ENCODE measurements at places on chromosomes 16 and 17.
A peak's percentile ranks its signal among the peaks of the same experiment; 100 is the strongest.

GRCh38 chr17:40482722-40483121 lies 18.7 kb downstream of the TNS4 start:
- no peak for DNase-seq

DNA sequence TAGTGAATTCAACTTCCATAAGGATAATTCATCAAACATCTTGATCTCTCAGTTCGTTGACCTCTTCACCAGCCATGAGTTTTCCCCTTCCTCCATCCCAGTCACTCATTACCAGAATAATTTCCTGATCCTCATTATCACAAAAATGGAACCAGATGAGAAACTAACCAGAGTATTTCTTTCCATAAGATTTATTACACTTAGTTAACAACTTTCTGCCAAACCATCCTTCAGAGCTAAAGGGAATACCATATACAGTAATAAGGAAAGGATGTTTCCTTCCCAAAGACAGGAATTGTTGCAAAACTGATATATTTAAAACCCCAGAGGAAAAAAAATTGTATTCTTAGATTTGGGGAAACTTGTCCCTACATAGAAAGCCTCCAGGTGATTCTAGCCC lies 8.6 kb downstream of the KRTAP29-1 start:
- DNase-seq = no peak

- no peak for DNase-seq
Measured at GRCh38 chr16:3087243-3088235, 11.6 kb downstream of the ZSCAN10 start.

- DNase-seq = no peak
Measured at GRCh38 chr16:4612977-4613635, 1.6 kb downstream of the UBALD1 start.

GRCh38 chr17:78019367-78019975 lies 61.0 kb downstream of the TNRC6C start:
- no peak for DNase-seq

- DNase-seq = no peak
Measured at GRCh38 chr17:58530655-58531054, 16.2 kb upstream of the MTMR4 start.

DNA sequence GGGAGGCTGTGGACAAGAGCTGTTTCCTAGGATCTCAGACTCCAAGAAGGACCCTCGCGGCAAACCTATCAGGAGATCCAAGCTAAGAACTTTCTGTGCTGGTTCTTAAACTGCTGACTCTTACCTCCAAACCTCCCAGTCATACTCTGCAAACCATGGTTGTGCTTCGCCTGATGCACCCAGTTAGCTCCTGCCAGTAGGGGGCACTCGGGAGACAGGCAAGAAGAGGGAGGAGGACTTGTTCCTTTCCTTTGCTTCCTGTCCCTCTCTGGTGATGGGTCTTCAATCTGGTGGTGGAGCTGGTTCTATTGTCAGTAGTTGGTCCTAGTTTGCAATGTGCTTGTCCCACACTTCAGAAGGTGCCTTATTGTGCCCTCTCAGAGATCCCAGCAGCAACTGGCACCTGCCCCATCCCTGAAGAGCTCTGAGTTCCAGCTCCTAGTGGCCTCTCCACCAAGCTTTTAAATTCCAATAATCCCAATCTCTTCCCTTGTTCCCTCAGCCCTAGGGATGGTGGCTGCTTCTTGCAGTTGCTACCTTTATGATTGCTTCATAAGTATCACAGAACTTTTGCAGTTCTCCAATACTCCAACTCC lies 113.5 kb upstream of the RPL38 start:
- no peak for DNase-seq

DNA sequence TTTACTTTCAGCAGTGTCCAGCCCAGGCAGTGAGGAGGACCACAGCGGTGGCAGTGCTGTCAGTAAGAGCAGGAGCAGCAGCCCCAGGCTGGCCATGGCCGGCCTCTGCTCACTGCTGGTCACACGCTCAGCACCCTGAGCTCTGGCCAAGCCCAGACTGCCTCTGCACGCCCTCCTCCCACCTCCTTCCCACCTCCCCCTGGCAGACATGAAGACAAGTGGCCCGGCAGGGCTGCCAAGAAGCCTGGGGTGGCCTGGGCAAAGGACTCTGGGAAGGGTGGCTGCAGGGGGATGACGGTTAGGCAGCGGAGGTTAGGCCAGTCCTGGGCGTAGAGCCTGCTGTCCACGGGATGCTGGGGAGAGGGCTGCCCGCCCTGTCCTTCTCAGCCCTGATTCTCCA lies at the start of gene C16orf89:
TSS of gene C16orf89 (minus strand) at position 144 of the 400 bp plus-strand sequence. CDS start at position 96, 48 bp downstream.
- no peak for DNase-seq

- no peak for DNase-seq
Measured at GRCh38 chr17:72034000-72034399, 86.8 kb upstream of the SOX9 start.

DNA sequence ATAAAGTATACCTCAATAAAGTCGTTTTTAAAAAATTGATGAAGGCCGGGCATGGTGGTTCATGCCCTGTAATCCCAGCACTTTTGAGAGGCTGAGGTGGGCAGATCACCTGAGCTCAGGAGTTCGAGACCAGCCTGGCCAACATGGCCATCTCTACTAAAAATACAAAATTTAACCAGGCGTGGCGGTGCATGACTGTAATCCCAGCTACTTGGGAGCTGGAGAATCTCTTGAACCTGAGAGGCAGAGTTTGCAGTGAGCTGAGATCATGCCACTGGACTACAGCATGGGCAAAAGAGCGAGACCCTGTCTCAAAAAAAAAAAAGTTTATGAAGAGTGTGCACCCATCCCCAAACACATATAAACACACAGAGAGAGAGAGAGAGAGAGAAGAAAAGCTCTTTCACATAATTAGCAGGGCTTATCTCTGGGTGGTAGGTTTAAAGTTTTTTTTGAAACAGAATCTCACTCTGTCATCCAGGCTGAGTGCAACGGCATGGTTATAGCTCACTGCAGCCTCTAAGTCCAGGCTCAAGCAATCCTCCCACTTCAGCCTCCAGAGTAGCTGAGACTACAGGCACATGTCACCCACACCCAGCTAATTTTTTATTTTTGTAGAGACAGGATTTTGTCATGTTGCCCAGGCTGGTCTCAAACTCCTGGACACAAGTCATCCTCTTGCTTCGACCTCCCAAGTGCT lies 3.0 kb downstream of the SREBF1 start:
- DNase-seq = no peak

DNA sequence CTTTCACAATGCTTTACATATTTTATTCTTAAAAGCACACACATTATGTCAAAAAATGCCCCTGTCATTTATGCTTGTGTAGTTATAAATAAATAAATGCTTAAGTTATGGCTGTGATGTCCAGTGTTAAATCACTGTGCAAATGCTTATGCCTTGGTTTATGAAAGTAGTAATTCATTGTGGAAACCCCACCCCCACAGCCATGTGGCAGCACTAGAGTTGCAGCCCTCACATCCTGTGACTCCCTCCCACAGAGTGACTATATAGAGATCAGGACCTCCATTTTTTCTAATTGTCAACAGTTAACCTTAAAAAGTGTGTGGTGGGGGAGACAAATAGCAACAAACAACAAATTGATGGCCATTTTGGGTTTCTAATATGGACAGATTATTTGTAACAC lies 2.4 kb downstream of the SKAP1 start:
- peak; percentile 39 for DNase-seq

- DNase-seq = no peak
Measured at GRCh38 chr17:82076018-82076784, 10.6 kb upstream of the DUS1L start.

DNA sequence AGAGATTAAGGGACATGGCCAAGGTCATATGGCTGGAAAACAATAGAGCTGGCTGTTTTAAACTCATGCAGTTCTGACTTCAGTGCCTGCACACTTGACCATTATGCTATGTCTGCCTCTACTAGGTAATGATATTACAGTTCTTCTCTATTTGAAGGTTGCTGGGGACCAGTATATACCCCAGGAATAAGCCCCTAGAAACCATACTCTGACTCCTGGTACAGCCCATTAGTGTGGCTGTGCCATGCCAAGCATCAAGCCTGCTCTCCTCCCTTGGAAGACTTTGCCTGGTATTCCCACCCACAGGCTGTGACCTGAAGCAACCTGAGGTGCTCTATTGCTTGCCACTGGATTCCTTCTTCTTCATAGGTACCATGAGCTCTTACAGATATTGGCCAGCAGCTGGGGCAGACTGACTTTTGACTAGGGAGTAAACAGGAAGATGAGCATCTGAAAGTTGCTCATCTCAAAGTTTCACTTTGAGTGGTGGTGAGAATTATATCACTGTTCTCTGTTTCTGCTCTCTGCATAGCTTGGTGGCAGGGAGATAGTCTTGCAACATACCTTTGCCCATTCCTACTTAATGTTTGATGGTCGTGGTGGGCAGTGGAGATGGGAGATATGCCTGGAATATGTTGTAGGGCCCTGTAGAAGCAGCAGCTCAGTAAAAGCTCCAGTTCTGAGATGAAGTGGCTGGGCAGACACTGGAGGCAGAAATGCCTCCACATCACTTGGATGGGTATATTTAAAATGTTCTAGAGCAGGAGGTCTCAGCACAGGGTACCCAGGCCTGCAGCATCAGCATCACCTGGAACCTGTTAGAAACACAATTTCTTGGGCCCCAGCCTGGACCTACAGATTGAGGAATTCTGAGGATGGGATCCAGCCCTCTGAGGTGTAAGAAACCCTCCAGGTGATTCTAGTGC lies 274.7 kb downstream of the HS3ST4 start:
- no peak for DNase-seq

GRCh38 chr17:41734139-41734948 lies at the start of gene HAP1:
TSS of gene HAP1 (minus strand) at chr17:41734643. CDS start at chr17:41734634, 9 bp downstream.
- DNase-seq = no peak

DNA sequence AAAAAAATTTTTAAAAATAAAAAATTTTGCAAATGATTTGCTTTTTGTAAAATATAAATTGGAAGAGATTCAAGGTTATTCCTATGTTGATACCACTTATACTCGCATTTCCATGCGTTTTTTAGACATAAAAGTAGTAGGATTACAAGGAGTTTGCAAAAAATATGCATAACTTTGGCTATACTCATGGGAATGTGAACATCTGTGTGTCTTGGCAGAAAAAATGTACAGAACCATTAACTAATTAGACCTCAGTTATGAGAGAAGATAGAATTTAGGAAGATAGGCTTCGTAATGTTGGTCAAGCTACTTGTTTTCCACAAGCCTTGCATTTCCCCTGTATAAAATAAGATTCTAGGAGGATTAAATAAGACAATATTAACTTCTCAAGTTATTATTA lies 61.1 kb upstream of the VPS4A start:
- DNase-seq = no peak

DNA sequence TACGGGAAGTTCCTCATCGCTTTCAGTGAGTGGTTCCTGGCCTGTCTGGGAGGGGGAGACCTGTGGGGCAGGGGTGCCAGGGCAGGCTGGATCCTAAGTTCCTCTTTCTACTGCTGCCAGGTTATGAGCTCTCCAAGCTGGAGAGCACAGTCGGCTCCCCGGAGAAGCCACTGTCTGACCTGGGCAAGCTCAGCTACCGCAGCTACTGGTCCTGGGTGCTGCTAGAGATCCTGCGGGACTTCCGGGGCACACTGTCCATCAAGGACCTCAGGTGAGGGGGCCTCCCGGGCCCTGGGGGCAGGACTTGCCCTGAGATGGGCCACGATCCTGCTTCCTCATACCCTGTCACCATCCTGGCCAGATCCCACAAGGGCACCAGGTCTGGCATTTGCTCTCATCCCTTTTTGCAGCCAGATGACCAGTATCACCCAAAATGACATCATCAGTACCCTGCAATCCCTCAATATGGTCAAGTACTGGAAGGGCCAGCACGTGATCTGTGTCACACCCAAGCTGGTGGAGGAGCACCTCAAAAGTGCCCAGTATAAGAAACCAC lies 5.1 kb downstream of the PRSS8 start:
- DNase-seq = no peak

DNA sequence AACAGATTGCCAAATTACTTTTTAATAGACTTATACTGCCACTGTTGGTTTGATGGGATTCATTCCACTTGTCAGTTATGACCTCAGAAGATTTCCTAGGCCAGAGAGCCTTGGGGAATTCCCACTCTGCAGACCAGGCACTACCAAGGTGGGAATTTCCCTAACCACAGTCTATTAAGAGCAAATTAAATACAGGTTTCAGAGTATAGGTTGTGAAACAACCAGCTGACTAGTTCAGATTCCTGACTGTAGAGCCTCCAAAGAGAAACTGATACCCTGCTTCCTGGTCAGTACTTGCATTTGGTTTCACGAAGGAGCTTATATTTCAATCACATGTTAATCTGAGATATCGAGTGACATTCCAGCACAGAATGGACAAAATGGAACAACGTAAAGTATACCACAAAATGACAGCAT lies 186.5 kb downstream of the STX8 start:
- DNase-seq = no peak

- DNase-seq = no peak
Measured at GRCh38 chr16:11271610-11272009, 1.8 kb downstream of the PRM3 start.

DNA sequence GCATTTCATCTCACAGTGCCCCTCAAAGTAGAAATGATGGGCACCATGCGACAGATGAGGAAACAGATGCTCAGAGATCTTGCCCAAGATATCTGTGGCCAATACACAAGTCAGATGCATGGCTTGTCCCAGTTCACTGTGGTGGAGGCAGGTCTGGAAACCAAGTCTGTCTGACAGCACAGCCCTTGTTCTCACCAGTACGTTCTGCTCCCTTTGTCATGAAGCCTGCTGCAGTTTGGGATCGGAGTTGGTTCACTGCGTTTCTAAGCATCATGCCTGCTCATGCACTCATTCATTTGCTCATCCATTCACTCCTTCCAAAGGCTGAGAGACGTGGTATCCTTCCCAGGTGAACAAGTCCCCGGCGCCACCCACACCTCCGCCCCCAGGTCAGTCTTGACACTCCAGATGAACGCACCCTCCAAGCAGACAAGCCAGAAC lies 27.2 kb upstream of the MEAK7 start:
- DNase-seq = no peak

DNA sequence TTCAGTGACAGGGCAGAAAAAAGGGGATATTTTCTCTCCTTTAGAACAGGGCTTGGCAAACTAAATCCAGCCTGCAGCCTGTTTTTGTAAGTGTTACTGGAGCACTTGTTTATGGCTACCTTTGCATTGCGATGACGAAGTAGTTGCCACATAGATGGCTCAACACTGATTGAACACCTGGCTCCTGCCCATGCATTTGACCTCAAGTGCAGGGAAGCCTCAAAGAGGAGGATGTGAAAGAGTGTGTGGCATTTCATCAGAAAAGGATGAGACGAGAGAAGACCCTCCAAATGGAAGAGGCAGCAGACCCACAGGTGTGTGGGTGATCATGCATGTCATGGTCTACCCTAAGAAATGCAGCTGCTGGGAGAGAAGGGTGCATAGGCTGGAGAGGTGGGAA lies 32.7 kb upstream of the IRX5 start:
- DNase-seq = no peak

DNA sequence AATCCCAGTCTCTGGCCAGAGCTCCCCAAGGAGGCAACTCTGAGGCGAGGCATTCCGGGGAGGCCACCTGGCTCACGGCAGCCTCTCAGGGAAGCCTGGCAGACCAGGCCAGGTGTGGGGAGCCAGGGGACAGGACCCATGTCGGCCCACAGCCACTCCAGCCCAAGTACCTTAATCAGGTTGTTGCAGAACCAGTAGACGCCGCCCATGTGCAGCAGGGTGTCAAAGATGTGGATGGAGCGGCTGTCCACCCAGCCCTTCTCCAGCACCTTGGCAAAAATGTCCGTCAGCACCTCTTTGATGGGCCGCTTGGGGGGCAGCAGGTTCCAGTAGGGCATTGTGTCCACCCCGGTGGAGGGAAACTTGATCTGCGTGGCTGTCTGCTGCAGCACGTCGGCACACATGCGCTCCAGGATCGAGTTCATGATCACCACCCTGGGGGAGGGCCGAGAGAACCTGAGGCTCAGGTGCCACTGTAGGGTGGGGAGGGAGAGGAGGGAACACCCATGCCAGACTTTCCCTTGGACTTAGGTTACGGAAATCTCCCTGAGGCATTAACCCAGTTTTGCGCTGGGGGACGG lies 7.8 kb downstream of the CSF3 start:
- no peak for DNase-seq

Measured in effector memory CD4-positive, alpha-beta T cell (primary cell).